ENCODE measurements at places on chromosomes 13 and 19.

DNA sequence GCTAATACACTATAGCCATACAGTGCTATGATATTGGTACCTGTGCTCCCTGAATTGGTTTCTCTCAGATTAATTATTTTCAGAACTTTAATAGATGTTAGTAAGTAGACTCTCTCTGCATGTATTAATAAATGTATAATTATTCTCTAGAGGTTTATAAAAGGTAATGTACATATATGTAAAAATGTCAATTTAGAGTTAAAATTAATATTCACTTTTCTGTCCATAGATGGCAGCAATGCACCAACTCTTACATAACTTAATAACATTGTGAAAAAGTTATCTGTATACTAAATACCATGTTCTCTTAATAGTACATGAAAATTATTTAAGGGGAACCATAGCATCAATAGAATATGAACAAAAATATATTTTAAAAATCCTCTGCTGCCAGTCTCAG, 515.0 kb upstream of the KLHL1 start:
- no peak for DNase-seq

GRCh38 chr19:55188625-55189024, 8.5 kb upstream of the SYT5 start:
- no peak for DNase-seq

DNA sequence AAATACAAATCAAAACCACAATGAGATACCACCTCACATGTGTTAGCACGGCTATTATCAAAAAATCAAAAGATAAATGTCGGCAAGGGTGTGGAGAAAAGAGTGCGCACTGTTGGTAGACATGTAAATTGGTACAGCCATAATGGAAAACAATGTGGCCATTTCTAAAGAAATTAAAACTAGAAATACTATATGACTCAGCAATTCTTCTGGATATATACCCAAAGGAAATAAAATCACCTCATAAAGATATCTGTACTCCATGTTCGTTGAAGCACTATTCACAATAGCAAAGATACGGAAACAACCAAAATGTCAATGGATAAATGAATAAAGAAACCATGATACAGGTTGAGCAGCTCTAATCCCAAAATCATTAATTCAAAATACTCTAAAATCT, 30.8 kb downstream of the VWA8 start:
- DNase-seq: no peak

DNA sequence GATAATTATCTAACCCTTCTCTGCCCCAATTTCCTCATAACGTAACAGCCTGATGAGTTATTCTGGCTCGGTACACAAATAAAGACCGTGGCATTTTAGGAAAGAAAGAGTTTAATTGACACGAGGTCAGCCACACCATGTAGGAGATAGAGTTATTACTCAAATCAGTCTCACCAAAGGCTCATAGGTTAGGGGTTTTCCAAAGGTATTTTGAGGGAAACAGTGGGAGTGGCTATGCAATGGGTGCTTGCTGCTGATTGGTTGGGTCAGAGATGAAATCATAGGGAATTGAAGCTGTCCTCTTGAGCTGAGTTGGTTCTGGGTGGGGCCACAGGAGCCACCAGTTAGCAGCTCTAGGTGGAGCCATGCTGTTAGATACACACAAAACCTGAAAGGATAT, 137.5 kb downstream of the FREM2 start:
- DNase-seq: no peak

- no peak for DNase-seq
Measured at GRCh38 chr19:39277598-39277997, 9.4 kb downstream of the IFNL2 start.

- DNase-seq: peak; percentile 1
Measured at GRCh38 chr19:31675193-31675913, 326.1 kb upstream of the TSHZ3 start.

DNA sequence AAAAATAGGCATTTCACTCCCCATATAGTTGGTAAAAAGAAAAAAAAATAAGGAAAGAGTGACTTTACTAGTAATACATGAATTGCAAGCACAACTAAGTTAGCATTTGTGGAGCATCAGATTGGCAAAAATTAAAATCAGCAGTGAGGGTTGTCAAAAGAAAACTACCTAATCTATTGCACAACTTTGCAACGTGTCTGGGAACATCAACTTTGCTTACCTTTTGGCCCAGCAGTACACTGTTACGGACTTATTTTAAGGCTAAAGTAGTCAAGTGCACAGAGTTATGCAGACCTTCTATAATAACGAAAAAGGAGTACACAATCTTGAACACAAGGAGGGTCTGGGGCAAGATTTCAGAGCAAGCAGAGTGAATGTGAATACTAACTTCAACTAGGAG, 102.6 kb downstream of the MIPEP start:
- DNase-seq: no peak

- DNase-seq: no peak
Measured at GRCh38 chr13:26602783-26603182, 45.3 kb downstream of the WASF3 start.

GRCh38 chr13:20711301-20712044, 8.0 kb downstream of the IL17D start:
- DNase-seq: no peak

DNA sequence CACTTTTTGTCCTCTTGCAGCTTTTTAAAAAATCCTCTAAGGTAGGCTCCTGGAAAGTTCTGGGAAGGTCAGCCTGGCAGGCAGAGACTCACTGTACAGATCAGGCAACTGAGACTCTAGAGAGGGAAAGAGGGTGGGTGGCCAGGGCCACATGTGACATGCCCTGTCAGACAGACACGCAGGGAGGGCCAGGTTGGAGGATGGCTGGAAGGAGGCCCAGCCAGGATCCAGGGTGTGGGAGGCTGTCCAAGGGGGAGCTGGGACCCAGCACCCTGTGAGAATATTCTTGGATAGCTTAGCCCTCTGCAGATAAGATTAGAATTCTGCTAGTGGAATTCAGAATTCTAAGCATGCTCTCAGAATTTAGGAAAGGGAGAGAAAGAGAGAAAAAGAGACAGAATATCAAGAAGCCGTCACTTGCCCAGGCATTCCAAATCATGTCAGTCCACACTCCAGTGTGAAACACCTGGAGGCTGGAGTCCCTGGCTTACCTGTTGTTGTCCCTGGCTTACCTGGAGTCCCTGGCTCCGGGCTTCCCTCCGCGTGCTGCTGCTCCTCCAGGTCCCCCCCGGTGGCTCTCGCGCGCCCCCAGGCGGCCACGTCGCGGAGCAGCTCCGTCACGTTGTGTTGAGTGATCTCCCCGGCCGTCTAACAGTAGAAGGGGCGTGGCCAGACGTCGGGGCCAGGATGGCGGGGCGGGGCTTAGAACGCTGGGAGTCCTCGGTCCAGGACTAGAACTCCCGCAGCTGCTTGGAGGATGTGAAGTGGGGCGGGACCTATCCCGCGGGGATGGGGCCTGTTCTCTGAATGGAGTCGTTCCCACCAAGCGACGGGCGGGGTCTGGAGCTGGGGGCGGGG, 2.8 kb upstream of the TNNI3 start:
- peak; percentile 24 for DNase-seq

GRCh38 chr19:55579766-55580621, 654 bp downstream of the ZNF579 start:
- DNase-seq: no peak

- no peak for DNase-seq
Measured at GRCh38 chr13:52926971-52927370, 78.5 kb upstream of the PCDH8 start.

GRCh38 chr13:49000247-49000646, 24.5 kb downstream of the FNDC3A start:
- no peak for DNase-seq

DNA sequence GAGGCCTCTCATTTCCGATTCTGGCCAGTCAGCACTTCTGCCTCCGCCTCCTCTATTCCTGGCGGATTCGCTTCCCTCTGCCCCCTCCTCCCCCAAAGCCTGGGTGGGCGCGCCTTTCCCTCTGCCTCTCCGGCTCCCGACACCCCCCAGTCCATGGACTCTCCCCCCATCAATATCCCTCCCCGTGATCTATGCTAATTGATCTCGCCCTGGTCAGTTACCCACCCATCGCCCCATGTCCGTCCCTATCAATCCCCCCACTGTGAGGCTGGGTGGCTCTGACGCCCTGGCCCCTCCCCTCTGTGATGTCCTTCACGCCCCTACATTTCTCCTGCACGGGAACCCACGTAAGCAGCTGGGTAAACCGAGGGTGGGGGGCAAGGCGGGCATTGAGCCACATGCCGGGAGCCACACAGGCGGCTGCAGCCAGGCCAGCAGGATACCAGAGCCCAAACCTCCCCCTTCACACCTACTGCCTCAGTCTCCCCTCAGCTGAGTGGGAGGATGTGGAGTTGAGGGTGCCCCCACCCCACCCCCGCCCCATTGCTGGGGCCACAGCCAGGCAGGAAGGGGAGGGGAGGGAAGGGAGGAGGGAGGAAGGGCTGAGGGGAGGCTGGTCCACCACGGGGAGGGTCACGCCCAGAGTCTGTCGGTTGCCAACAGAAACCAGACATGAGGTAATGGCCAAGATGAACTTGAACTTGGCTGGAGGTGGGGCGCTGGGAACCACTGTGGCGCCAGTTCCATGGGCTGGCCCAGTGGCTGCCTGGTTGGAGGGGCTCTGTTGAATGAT, 21.0 kb downstream of the SMIM24 start:
- DNase-seq: peak; percentile 60

DNA sequence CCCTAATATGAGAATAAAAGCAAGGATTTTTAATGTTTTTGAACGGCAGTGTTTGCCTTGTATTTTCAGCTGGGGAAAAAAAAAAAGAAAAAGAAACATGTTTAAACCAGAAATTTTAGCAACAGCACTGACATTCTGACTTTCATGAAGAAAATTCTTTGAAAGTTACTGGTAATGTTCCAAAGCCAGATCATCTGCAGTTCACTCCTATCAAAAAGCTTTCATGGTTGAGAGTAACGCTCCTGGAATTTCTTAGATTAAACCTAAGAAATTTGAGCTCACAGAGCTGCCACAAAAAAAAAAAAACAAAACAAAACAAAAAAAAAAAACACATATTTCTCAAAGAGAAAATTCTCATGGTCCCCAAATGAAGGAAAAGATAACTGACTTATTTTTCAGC, 1106.7 kb downstream of the EFNB2 start:
- DNase-seq: no peak

DNA sequence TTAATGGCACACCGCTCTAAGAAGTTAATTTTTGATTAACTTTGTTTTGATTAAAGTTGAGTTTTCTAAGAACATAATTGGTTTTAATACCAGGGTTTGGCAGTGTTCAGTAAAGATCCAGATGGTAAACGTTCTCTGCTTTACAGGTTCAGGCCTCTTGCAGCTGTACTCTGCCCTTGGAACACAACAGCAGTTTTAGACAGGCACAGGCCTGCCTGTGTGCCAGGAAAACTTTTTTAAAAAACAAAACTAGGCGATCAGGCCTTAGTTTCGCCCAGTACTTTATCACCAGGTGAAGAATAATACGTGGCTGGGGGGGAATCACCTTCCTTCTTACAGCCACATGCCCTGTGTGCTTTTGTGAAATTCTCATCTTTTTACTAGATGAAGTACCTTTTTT, 38.0 kb upstream of the TEX29 start:
- DNase-seq: no peak

DNA sequence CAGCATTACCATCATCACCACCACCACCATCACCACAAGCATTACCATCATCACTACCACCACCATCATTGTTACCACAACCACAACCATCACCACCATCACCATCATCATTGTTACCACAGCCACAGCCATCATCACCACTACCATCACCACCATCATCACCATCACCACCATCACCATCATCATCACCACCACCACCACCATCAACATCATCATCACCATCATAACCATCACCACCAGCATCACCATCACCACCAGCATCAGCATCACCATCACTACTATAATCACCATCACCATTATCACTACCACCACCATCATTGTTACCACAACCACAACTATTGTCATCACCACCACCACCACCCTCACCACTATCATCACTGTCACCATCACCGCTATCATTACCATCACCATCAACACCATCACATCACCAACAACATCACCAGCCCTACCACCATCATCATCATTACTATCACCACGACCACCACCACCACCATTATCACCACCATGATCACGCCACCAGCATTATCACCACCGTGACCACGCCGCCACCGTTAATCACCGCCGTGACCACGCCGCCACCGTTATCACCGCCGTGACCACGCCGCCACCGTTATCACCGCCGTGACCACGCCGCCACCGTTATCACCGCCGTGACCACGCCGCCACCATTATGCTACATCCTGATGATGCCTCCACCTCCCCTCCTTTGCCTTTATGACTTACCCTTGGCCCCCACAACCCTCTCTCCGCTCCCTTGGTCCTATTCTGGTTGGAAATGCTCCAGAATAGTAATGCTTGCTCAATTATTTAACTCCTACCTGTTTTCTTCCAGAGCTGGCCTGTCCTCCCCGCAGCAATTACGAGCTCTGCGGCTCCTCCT, 10.0 kb upstream of the FXYD3 start:
- no peak for DNase-seq

- DNase-seq: no peak
Measured at GRCh38 chr19:46384396-46384795, 29.0 kb downstream of the CCDC8 start.

GRCh38 chr19:7440188-7440975, 48.5 kb downstream of the PEX11G start:
- no peak for DNase-seq

- DNase-seq: no peak
Measured at GRCh38 chr13:51881296-51881695, 19.5 kb downstream of the CCDC70 start.

DNA sequence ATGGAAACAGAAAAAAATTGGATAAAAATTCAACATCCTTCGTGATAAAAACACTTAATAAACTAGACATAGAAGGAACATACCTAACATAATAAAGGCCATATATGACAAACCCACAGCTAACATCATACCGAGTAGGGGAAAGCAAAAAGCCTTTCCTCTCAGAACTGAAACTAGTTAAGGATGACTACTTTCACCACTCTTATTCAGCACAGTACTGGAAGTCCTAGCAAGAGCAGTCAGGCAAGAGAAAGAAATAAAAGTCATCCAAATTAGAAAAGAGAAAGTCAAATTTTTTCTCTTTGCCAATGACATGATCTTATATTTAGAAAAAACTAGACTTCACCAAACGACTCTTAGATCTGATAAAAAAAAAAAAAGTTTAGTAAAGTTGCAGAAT, 25.8 kb upstream of the SLC7A9 start:
- DNase-seq: no peak

DNA sequence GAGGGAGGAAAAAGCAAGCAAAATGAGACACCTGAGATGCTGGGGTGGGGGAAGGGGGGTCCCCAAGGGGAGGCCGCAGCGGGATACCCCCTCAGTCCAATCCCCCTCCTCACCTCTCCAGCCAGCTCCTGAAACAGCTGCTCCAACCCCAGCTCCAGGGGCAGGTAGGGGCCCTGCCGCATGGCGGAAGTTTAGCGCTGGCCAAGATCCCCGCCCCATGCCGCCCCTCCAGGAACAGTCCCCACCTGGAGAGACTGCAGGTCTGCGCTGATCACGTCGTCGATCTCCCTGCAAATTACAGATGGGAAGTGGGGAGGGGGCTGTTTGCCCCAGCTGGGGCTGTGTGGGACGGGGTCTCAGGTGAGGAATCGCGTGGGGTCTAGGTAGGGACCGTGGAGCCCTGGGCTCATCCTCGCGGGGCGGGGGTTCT, 9.0 kb downstream of the CAPN12 start:
- DNase-seq: no peak

- DNase-seq: no peak
Measured at GRCh38 chr19:13441810-13442512, 64.3 kb downstream of the CACNA1A start.

- DNase-seq: no peak
Measured at GRCh38 chr19:2511991-2512390, 36.1 kb downstream of the GADD45B start.
